ENCODE measurements at places on chromosomes 2 and 18.

DNA sequence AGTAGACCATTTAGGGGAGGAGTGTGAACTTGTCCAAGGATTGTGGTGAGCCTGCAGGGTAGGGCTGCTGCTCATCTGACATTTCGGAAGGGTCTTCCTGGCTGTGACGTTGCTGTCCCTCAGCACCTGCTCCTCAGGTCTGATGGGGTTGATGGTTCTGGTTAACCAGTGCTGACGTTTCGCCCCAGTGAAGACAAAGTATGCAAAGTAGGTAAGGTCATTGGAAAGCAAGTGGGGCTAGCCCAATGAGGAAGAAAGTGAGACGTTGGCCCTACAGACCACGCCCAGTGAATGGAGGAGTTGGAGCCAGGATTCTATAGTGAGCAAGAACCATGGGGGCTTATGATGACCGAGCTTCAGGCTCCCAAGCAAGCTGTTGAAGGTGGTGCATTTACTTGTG lies 33.4 kb upstream of the ZNF396 start:
- no peak for DNase-seq

DNA sequence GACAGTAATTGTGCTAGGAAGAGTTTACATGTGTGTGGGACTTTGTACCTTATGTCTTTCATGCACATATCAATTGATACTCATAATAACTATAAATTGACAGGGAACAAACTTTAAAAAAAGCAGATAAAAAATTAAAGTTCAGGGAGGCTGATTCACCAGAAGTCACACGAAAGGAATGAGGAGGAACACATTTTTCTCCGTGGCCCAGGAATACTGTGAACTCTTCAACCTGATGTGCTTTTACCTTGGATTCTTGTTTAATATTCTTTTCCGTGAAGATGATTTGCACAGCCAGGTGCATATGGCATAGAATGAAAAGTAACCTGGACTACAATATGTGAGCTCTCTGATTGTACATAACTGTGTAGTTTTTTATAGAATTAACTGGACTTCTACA lies 326.3 kb downstream of the CDH7 start:
- DNase-seq, result no peak

- DNase-seq, result peak; percentile 2
Measured at GRCh38 chr18:36942264-36942663, 113.3 kb downstream of the KIAA1328 start.

GRCh38 chr2:174593041-174593440 lies 4.6 kb downstream of the WIPF1 start:
- DNase-seq, result no peak

DNA sequence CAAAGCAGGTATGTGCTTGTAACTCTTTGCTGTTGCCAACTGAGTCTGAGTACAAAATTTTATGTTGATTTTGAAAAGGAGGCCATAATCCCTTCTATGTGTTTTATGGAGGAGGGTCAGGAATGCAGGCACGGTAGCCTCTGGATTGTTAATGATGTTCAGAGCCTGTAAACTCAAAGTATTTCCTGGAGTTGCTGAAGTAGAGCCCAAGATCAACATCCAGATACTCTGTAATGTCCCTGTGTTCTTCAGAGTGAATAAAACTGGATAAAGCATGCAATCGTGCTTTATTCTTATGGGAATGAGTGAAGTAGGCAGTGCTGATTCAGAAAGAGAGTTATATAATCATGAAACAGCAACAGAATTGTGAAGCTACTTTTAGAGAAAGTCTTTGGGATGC lies 61.8 kb upstream of the CHRNA1 start:
- no peak for DNase-seq

DNA sequence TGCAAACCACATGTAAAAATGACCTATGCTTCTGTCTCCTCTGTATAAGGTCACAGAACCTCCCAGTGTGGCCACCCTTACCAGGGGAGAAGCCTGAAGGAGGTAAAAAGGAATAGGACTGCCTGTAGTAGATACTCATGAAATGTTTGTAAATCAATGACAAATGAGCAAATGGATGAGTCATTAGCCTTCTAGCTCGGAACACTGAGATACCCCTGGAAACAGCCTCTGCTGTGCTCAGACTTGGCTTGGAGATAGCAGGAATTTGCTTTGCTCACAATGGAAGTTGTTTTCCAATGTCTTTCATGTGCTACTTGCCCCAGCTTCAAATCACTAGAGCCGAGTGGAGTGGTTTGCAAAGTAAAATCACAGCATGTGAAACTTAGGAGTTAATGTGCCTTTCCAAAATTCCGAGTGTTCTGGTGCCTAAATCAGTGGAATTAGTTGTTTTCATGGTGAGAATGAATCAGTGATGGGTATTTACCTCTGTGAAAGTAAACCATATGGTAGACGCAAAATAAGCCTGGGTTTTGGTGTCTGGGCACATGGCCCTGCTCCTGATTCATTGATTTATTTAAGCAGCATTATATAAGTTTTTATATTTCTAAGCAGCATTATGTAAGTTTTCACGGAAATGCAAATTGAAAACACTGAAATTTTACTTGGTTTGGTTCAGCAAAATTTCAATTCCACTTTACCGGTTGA lies 154.0 kb upstream of the MAP3K20 start:
- DNase-seq, result no peak

- DNase-seq, result peak; percentile 53
Measured at GRCh38 chr18:74496508-74497323, 553 bp downstream of the CNDP2 start.

- peak; percentile 78 for DNase-seq
Measured at GRCh38 chr2:43221763-43222474, 4.5 kb downstream of the ZFP36L2 start.

GRCh38 chr2:37231241-37232130 lies at the start of the genes CEBPZ and NDUFAF7:
Gene CEBPZ (minus strand): TSS chr2:37231596. CDS start chr2:37231567, 29 bp downstream.
Gene NDUFAF7 (plus strand): TSS chr2:37231658. CDS start chr2:37231706, 48 bp downstream.
- DNase-seq, result peak; percentile 90

- no peak for DNase-seq
Measured at GRCh38 chr2:2847209-2847676, 516.2 kb upstream of the MYT1L start.

DNA sequence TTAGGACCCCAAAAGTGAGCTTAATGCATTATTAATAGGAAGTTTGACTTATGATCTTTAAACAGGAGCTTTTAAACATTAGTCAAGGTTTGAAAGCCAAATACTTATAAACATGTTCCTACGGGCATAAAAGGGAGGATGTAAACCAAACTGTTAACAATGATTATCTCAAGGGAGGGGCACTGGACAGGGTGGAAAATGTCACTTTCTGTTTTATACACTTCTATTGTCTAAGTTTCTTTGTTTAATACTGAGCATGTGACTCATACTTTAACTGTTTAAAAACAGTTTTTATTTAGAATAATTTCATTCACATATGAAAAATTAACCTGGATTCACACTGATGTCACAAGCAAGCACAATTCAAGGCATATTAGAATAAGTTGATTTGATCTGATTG lies 18.3 kb upstream of the ITGA6 start:
- DNase-seq, result no peak
